ENCODE measurements at places on chromosomes 2 and 18.

GRCh38 chr2:236787885-236788284, 218.3 kb downstream of the ACKR3 start:
- no peak for DNase-seq

DNA sequence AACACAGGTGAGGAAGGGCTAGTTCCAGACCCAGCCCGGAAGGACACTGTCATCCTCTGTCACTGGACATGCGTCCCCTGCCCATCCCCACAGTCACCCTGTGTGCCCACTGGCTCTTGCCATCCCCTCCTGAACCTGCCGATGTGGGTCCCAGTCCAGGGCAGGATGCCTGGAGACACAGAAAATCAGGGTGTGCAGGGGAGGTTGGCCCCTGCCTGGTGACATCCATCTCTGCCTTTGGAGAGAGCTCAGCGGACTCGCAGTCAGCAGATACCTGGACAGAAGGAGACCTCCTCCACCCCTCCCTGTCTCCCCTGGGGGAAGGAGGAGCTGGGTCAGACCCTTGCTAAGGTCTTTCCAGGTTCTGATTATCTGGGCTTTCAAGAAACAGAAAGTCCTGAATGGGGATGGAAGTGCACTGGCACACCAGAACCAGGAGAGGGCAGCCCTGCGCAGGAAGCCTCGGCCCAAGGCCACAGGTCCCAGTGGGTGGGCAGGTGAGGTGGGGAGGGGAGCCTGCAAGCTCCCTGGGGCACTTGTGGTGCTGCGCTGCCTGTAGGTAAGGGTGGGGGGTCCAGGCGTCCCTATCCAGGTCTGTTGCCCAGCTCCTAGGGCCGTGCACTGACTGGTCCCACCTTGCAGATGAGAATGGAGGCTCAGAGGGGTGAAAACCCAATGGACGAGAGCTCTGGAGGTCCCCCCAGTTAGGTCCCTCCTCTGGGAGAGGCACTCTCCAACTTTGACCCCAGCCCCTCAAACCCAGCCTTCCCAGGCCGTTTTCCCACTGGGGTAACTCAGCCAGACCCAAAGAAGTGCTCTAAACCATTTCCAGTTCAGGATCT, 9.7 kb upstream of the OTOS start:
- no peak for DNase-seq

- no peak for DNase-seq
Measured at GRCh38 chr2:102069311-102069974, 73.1 kb upstream of the IL1R1 start.

- DNase-seq: no peak
Measured at GRCh38 chr2:158458617-158458920, 1.8 kb downstream of the PKP4 start.

DNA sequence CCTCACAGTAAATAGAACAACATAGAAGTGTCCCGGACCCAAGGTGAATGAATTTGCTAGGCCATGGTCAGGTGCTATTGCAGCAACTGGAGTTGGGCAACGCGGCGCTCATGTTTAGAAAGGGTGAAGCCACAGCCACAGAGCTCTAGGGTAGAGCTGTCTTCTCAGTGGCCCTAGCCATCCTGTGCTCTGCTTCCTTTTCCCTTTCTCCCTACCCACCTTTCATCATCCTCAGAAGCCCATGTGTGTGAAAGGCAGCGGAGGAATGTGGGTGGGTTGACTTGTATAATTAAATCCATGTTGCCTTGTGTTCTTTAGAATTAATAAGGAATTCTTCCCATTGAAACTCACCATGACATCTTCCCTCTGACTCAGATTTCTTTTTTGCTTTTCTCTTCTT, 336.7 kb downstream of the OSR1 start:
- DNase-seq: no peak

- no peak for DNase-seq
Measured at GRCh38 chr2:44495544-44495943, 133.8 kb downstream of the CAMKMT start.

- DNase-seq: no peak
Measured at GRCh38 chr2:241858206-241859016, at the start of gene PDCD1. TSS of gene PDCD1 (minus strand) at chr2:241858894. CDS start at chr2:241858838, 56 bp downstream.

DNA sequence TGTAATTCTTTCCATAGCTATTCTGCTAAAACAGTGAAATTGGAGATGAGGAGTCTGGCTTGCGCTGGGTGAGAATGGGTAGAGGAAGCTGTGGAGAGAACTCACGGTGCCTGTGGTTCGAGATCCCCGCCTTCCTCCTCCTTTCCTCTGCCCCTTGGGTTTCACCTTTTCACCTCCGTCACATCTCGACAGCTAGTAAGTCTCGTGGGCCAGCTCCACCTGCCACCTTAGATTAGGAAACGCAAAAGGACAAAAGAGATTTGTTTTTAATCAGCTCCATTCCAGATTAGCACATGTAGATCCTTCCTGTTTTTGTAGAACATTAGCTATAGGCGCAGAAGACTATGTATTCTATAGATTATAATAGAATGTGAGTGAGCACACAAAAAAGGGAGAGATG, 20.6 kb downstream of the TRIB2 start:
- DNase-seq: no peak

GRCh38 chr2:197300139-197300538, 10.4 kb downstream of the ANKRD44 start:
- no peak for DNase-seq

DNA sequence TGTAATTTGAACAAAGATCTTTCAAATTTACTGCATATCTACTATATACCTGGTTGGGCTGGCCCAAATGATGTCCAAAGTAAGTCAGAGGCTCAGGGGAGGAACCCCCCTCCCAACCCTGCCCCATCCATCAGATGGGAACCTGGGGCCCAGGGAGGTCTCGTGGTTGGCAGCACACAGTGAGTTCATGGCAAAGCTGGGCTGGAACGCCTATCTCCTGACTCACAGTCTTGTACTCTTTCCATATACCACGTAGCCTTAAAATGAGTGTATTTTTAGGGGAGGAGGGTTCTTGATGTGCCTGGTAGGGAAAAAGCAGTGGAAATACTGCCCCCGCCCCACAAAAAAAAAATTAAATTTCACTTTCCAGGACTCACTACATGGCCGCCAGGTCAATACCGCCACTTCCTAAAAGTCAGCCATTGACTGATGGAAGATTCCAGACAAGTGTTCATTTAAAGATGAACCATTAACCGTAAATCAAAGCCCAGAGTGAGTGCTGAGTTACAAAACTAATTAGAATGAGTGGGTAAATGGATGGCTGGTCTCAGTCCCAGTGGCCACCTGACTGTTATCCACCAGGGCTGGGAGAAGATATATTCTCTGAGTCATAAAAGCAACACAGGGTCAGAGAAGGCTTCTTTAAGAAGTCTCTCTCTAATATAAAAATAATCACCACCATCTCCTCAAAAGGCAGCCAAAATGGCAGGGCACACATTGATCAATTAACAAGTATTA, 80.5 kb downstream of the ZBTB7C start:
- no peak for DNase-seq

GRCh38 chr18:66048406-66048805, 297.6 kb downstream of the CDH7 start:
- no peak for DNase-seq

- DNase-seq: no peak
Measured at GRCh38 chr18:13218368-13218991, at the start of gene LDLRAD4. TSS of gene LDLRAD4 (plus strand) at chr18:13218760.

DNA sequence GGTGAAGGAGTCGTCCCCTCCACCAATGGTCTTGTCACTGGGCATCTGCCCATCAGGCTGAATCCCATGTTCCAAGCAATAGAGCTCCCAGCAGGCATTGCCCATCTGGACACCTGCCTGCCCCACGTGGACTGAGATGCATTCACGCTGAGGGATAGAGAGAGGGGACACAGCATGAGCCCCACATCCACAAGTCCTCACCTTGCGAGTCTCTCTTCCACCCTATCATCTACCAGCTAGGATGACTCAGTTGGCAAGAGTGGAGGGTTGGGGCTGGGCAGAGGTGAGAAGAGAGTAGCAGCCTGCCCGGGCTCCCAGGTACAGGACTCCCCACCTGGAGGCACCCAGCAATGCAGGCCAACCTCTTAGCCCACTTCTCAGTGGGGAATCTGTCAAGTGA, 959 bp upstream of the TUBA4B start:
- no peak for DNase-seq

DNA sequence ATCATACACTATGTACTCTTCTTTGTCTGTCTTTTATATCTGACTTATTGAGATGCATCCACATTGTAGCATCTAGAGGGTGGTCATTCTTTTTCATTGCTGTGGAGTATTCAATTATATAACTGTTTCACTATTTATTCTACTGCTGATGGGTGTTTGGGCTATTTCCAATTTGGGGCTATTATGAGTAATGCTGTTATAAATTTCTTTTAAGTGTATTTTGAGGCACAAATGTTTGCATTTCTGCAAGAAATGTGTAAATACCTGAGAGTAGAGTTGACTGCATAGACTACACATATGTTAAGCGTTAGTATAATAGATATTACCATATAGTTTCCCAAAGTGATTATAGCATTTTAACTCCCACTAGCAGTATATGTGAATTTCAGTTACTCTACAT, 26.9 kb upstream of the PPP1R1C start:
- no peak for DNase-seq

- DNase-seq: no peak
Measured at GRCh38 chr18:36461551-36461987, 164.1 kb downstream of the FHOD3 start.

DNA sequence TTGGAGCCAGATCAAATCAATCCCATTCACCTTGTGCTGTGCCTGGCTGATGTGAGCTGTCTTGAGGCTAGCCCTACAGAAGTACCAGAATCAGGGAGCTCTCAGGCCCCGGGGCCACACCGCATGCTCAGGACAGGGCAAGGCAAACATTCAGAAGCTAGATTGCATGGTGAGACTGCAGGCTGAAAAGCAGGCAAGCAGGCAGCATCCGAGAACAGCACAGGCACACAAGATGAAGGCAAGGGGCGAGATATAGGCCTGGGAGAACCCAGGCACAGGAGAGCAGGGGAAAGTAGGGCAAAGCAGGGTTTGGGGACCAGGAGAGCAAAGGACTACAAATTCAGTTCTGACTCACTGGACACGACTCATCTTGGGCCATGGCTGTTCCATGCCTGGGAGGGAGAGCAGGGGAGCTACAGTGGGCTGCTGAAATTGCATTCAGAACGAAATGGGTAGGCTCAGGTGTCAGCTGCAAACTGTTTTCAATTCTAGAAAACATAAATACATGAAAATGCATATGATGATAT, 59.6 kb downstream of the GALNT14 start:
- no peak for DNase-seq

- no peak for DNase-seq
Measured at GRCh38 chr2:40256008-40256407, 195.9 kb downstream of the SLC8A1 start.

DNA sequence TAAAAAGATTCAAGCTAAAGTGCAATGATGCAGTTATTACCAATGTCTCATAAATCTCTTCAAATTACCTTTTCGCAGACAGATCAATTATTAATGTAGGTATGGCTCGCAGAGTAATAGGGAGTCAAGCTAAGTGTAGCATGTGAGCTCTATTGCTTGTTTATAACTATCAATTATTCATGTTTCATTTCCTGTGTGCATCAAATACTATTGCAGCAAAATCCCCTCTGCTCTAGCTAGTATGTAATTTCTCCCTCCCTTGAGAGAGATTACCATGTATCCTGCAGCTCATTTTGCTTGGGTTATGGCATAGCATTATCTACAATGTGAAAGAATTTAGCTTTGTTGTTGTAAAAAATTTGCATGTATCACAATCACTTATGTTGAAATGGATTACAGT, 65.6 kb upstream of the SCN1A start:
- no peak for DNase-seq

DNA sequence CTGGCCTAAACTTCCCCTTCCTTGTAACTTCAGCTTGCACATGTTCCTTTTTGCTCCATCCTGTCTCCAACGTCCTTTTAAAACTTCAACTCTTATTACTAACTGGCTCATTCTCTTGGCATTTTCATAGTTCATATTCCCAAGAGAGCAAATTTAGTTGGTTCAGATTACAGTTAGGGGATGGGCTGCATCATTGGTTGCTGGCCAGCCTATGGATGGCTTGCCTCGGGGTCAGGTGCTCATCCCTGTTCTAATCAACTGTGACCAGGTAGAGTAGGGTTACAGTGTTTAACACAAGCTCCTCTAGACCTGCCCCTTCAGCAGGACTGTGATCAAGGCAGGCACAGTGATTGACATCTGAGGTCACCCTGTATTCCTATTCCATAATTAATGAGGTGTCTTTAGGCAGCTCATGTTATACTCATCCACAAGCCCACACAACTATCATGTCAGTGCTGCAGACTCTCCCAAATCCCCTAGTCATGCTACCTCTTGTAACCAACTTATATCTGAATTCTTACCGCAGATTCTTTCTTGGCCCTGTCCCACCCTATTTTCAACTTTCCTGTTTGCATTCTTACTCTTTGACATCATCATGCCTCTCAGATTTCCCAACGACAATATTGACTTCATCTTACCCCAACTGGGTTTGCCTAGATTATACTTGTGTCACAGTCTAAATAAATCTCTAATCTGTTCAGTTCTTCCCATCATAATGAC, 293.3 kb downstream of the MTX2 start:
- DNase-seq: no peak

GRCh38 chr2:63052411-63053080, 1.9 kb downstream of the OTX1 start:
- no peak for DNase-seq

DNA sequence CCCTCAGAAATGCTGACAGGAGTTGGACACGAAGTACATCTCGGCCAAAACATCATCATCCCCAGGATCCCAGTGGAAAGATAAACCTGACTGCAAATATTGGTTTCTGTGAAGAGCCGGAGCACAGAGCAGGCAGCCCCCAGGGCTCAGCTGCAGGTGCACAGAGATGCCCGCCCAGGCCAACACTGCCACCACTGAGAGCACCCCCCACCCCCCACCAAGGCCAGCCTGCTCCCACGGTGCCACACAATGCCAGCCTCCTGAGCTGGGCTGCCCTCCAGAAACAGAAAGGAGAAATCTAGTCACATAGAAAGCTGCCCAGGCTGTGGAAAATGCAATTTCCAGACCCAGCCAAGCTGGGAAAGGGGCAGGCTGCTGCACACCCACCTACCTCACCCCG, 71.7 kb downstream of the GALNT14 start:
- DNase-seq: no peak

- DNase-seq: no peak
Measured at GRCh38 chr2:233258211-233258610, 6.7 kb downstream of the ATG16L1 start.

DNA sequence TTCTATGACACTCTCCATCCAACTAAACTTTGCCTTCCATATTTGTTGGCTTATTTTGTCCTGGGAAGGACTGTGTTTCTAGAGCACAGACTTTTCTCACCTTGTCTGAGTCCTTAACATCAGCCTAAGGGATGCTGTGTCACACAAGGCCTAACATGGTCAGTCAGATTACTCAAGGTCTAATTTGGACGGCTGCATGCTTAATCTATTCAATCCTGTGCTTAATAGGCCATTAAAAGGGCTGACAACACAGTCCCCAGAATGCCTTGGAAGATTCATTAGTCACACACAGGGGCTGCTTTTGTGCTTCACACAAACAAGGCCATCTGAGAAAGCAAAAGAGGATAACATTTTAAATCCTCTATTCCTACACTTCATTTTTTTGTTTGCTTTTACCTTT, 84.0 kb downstream of the DYNAP start:
- no peak for DNase-seq

Data from stimulated activated CD8-positive, alpha-beta memory T cell treated with anti-CD3 and anti-CD28 coated beads, Interleukin-15, amount 100 ng/mL, for 24 hours (primary cell).